ENCODE measurements at places on chromosomes 1 and 21. TPM values are rescaled to one million over a fixed set of nuclear protein-coding genes. Genes with fewer than 3 reads are reported as not detected.

DNA sequence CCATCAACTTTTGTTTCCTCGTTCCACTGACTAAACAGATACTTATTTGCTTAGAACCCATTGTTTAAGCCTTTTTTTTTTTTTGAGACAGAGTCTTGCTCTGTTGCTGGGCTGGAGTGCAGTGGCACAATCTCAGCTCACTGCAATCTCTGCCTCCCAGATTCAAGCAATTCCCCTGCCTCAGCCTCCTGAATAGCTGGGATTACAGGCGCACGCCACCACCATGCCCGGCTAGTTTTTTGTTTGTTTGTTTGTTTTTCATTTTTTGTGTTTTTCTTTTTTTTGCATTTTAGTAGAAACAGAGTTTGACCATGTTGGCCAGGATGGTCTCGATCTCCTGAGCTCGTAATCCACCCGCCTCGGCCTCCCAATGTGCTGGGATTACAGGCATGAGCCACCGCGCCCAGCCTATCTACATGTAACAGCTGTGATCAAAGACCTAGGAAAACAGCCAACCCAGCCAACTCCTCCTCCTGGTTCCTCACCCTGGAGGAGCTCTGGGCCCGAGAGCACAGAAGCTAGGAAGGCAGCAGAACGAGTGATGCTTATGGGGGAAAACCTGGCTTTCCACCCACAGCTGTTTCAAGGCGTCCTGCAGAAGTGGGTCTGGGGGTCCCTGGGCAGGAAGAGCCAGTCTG is 32.9 kb downstream of the KCNN3 start:
- DNase-seq, result no peak

The RASAL2 gene
- 22.3 TPM for total RNA-seq

DNA sequence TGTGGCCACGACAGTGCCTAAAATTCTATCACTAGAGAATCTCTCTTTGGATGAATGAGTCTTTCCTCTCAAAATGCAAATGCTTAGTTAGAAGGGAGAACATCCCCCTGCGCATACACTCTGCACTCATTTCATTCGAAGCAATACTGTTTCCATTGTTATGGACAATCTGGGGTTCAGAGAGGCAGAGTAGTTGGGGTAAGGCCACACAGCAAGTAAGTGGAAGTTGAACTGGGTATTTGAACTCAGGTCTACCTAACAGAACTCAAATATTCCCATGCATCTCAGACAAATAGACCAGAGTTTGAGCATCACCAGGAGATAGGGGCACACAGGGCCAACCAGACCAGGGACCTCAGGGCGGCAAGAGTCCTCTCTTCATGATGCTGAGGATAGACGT is 25.5 kb downstream of the RAP1GAP start:
- DNase-seq, result no peak

The UBR4 gene
- 131 TPM for total RNA-seq

- no peak for DNase-seq
Measured at GRCh38 chr1:57324388-57324787, 99.5 kb downstream of the DAB1 start.

DNA sequence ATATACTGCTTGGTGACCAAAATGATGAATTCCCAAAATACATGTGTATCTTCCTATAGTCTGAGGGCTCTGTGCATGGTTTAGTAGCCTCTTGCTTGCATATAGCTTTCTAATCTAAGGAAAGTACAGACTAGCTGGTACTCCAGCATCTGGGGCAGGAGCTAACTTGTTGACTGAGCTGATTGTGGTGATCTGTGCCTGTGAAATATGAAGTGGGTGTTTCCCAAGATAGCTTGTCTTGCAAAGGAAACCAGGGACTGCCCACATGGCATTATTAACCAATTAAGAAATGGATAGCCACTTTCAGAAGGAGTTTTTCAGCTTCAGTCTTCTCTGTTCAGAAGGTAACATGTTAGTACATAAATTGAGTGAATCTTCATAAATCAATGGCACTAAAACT is 219.8 kb downstream of the NEGR1 start:
- no peak for DNase-seq

The CYYR1 gene
- 13.6 TPM for total RNA-seq

The AZIN2 gene
- total RNA-seq, result 0.50 TPM

The MECR gene
- 30.9 TPM for total RNA-seq

DNA sequence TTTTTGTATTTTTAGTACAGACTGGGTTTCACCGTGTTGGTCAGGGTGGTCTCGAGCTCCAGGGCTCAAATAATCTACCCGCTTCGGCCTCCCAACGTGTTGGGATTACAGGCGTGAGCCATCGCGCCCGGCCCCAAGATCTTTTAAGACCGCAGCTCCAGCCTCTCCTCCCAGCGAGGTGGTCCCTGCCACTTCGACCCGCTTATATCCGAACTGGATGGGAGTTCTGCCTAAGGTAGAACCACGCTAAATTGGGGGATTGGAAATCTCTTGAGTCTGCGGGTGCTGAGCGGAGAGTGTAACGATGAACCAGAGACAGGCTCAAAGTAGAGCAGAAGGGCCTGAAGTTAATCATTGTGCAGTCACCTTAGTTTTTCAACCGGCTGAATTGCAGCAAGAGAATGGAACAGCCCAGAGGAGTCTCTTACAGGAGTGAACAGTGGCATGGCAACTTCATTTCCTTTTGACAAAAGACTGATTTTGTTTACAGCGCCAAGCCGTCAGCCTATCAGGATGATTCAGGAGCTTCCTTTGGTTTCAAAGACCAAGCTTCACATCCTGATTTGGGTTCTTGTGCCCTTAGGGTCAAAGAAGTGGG is 726 bp upstream of the CYB5R1 start:
- DNase-seq, result no peak

The CTTNBP2NL gene
- total RNA-seq, result 38.8 TPM

GRCh38 chr1:64936956-64937355 is 29.4 kb downstream of the JAK1 start:
- no peak for DNase-seq

The SH2D1B gene
- not detected for total RNA-seq

Data from H9 (cell line).